Vagina (tissue), 2 donors: ENCODE measurements at places on chromosomes 3 and 15. TPM values are rescaled to one million over a fixed set of nuclear protein-coding genes. Genes with fewer than 3 reads are reported as not detected.

GRCh38 chr15:39704689-39705088, 78.0 kb downstream of the FSIP1 start:
- DNase-seq, result no peak

DNA sequence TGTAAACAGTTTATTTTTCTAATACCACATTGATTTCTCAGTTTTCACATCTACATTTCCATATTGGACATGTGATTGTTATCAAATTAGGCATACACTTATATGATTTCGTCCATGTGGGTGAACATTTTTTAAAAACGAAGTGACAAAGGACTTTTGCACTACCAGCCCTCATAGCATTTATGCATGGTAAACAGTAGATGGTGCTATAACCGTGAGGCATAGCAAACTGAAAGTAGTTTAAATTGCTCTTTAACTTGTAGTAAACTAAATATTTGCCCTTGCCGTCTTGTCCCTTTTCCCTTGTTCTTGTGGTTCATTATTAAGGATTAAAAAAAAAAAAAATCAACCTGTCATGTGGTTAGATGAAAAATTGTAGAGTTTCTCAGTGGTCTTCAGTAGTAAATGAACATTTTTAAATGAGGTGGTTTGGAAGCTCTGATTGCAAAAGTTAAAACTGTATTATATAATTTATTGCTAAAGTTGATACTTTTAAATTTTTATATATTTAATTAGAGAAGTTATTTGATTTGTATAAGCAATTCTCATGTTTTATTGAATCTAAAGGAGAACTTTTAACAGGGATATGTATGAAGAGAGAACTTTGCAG, 24.0 kb downstream of the STX19 start:
- DNase-seq, result no peak

The TF gene
- 2.9 TPM for total RNA-seq

DNA sequence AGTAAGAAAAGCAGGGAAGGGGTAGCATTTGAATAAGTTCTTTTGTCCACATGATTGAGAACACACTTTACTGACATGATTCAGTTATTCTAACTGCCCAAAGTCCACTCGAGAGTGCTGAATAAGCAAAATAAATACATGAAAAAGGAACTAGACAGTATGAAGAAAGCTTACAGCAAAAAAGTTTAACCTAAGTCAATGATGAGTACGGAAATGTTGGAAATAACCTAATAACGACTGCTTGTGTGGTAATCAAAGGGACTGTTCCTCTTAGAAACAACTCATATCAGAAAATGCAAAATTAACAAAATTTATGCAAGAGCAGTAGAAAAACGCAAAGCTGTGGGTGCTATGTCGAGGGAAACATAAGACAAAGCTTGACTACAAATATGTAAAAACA, 36.6 kb downstream of the DMXL2 start:
- no peak for DNase-seq

DNA sequence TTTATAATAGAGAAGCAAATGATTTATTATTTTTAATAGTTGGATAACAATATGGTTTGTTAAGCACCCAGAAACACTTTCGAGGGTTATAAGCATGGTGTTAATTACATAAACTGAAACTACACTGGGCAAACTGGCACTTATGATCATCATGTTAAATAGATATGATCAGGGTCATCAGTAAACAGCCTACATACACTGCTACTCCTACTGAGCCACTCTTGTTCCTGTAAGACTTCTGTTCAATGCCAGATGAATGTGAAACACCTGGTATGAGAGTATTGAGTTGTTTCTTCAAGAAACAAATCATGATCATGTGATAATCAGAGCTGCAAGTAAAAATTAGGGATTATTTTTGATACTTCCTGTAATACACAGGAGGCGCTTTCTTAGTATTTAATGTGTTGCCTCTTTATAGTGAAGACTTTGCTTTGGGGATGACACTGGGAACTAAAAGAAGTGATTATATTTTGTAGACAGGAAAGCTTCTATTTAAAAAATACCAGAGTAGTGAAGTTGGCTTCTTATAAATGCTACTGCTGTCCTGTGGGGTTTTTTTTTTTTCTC, 32.3 kb upstream of the UTS2B start:
- no peak for DNase-seq

The CCDC80 gene
- total RNA-seq, result 51.6 TPM
